ENCODE measurements at places on chromosomes 3 and 15. TPM values are rescaled to one million over a fixed set of nuclear protein-coding genes. Genes with fewer than 3 reads are reported as not detected.

EPHA3 gene
- not detected for polyA plus RNA-seq

MESP2 gene
- polyA plus RNA-seq: not detected

FETUB gene
- polyA plus RNA-seq: not detected

EXD1 gene
- polyA plus RNA-seq: not detected

FOXB1 gene
- not detected for polyA plus RNA-seq

KBTBD12 gene
- polyA plus RNA-seq: not detected

SPCS1 gene
- 326 TPM for polyA plus RNA-seq

STAC gene
- not detected for polyA plus RNA-seq

B4GALT4 gene
- polyA plus RNA-seq: 8.7 TPM

CSNK1G1 gene
- 15.3 TPM for polyA plus RNA-seq

EOMES gene
- polyA plus RNA-seq: 1.1 TPM

GRK7 gene
- not detected for polyA plus RNA-seq

PCOLCE2 gene
- polyA plus RNA-seq: not detected

ACP3 gene
- 0.28 TPM for polyA plus RNA-seq

MINAR1 gene
- 0.08 TPM for polyA plus RNA-seq

PLSCR2 gene
- polyA plus RNA-seq: not detected

CNTN3 gene
- polyA plus RNA-seq: not detected

CTXN2 gene
- not detected for polyA plus RNA-seq

CPN2 gene
- not detected for polyA plus RNA-seq

TRPM1 gene
- not detected for polyA plus RNA-seq

ZNF620 gene
- 3.1 TPM for polyA plus RNA-seq

WDR93 gene
- not detected for polyA plus RNA-seq

CYP8B1 gene
- polyA plus RNA-seq: not detected

CCR8 gene
- not detected for polyA plus RNA-seq

Data from IgD-negative memory B cell (primary cell).